Left lobe of liver (tissue), 2 donors: ENCODE measurements at places on chromosomes 4 and X. TPM values are rescaled to one million over a fixed set of nuclear protein-coding genes. Genes with fewer than 3 reads are reported as not detected.

CXCL11 gene
- not detected for total RNA-seq

UCHL1 gene
- total RNA-seq = 1.0 TPM

CT45A2 gene
- total RNA-seq = not detected

DKK2 gene
- total RNA-seq = not detected

MTNR1A gene
- not detected for total RNA-seq

INTS12 gene
- total RNA-seq = 8.3 TPM

TRIM2 gene
- 10.8 TPM for total RNA-seq

FDCSP gene
- total RNA-seq = not detected

KLKB1 gene
- total RNA-seq = 102 TPM

EGFL6 gene
- total RNA-seq = not detected

CD38 gene
- 4.6 TPM for total RNA-seq

GAGE1 gene
- not detected for total RNA-seq

DACH2 gene
- total RNA-seq = not detected

PPEF2 gene
- 0.05 TPM for total RNA-seq

ITM2A gene
- 2.2 TPM for total RNA-seq

FAT4 gene
- total RNA-seq = 3.9 TPM

P2RY8 gene
- total RNA-seq = 0.48 TPM

NEIL3 gene
- 0.08 TPM for total RNA-seq

CFAP299 gene
- not detected for total RNA-seq

CHIC1 gene
- total RNA-seq = 0.88 TPM

PF4V1 gene
- not detected for total RNA-seq

ZFP42 gene
- total RNA-seq = 0.15 TPM

XAGE2 gene
- not detected for total RNA-seq

SH3RF1 gene
- 7.2 TPM for total RNA-seq

FRMD7 gene
- total RNA-seq = 0.05 TPM

GAGE12E gene
- total RNA-seq = not detected

ZGRF1 gene
- total RNA-seq = 1.7 TPM

SPIN2A gene
- total RNA-seq = 0.28 TPM

CLCN4 gene
- total RNA-seq = 9.6 TPM

NUDT10 gene
- total RNA-seq = 0.20 TPM

HTR2C gene
- not detected for total RNA-seq

TRO gene
- total RNA-seq = 0.70 TPM

ARHGAP36 gene
- not detected for total RNA-seq

LRCH2 gene
- total RNA-seq = not detected

DHX15 gene
- total RNA-seq = 29.2 TPM

MTCP1 gene
- total RNA-seq = 15.2 TPM

SSX4 gene
- not detected for total RNA-seq

FAM241A gene
- total RNA-seq = 1.0 TPM

SUPT20HL1 gene
- not detected for total RNA-seq

SPANXA2 gene
- total RNA-seq = not detected

SLC6A14 gene
- total RNA-seq = 0.05 TPM

MAGEA8 gene
- not detected for total RNA-seq

CHRDL1 gene
- total RNA-seq = 0.28 TPM
